Pancreas (tissue), 10 donors: ENCODE measurements at places on chromosomes 6 and 20.

GRCh38 chr6:29563435-29563965 is 4.0 kb upstream of the UBD start:
- DNase-seq = no peak

DNA sequence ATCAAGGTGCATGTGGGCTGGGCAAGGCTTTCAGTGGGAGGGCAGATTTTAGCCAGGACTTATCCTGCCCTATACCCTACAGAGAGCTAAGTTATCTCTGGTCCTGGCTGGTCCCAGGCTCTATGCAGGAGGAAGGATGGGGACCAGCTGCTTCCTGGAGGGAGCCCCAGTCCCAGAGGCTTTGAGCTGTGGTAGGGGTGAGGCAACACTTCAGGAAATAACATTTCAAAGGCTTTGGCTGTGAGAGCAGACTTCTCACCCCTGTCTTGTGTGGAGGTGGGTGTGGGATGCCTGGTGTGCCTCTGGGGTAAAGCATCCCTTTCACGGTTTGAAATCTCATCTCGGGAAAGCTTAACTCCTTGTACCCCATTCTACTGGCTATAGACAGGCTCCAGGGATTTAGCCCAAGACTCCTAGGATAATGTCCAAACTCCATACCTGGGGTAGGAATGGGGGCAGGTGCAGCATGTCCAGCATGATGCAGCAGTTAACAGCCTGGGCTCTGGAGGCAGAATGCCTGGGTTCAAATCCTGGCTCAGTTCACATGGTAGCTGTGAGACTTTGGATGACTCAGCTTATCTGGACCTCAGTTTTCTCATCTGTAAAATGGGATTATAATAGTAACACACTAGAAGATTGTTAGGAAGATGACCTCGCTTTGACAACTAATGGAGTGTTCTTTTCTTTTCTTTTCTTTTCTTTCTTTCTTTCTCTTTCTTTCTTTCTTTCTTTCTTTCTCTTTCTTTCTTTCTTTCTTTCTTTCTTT is 27.5 kb upstream of the SIRPA start:
- no peak for DNase-seq

GRCh38 chr6:131161987-131162386 is 26.7 kb downstream of the AKAP7 start:
- DNase-seq = no peak

DNA sequence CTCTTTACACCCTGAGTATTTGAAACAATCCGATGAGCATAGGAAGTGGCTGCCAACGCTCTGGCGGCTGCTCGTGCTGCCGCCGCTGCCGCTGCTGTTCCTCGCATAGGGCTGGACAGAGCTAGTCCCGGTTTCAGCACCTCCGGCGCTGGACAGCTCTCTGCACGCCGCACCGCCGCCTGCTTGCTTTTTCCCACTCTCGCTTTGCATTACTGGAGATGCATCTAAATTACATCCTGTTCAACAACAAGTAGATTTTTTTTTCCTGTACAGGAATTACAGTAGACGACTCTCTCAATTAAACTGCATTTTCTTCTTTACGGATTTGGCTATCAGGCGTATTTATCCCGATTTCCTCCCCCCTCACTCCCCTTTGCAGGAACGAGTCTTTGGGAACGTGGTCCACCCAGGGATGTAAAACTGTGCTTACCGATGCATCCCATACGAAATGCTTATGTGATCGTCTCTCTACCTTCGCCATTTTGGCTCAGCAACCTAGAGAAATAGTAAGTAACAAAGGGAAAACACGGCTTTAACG is 563.8 kb downstream of the LMBRD1 start:
- peak; percentile 86 for DNase-seq

GRCh38 chr6:135183002-135183531 is 2.0 kb downstream of the MYB start:
- peak; percentile 60 for DNase-seq

GRCh38 chr20:539848-540247 is 3.7 kb downstream of the CSNK2A1 start:
- DNase-seq = no peak

DNA sequence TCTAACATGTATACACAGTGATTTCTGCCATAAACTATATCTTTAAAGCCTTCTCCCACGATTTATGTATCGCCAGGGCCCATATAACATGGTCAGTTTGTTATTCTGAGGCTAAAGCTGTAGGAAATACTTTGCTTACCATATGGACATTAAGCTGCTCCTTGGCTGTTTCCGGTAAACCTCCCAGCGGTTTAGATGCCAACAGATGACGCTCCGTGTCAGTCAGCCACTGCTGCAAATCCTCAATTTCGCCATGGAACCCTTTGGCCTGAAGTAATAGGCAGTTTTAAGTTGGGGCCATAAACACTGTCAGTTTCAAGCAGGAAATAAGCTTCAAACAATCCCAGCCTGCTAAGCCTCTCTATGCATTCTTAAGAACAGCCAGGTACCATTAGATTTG is 145.4 kb downstream of the DST start:
- no peak for DNase-seq

GRCh38 chr6:167778497-167779128 is 48.1 kb upstream of the AFDN start:
- peak; percentile 48 for DNase-seq

DNA sequence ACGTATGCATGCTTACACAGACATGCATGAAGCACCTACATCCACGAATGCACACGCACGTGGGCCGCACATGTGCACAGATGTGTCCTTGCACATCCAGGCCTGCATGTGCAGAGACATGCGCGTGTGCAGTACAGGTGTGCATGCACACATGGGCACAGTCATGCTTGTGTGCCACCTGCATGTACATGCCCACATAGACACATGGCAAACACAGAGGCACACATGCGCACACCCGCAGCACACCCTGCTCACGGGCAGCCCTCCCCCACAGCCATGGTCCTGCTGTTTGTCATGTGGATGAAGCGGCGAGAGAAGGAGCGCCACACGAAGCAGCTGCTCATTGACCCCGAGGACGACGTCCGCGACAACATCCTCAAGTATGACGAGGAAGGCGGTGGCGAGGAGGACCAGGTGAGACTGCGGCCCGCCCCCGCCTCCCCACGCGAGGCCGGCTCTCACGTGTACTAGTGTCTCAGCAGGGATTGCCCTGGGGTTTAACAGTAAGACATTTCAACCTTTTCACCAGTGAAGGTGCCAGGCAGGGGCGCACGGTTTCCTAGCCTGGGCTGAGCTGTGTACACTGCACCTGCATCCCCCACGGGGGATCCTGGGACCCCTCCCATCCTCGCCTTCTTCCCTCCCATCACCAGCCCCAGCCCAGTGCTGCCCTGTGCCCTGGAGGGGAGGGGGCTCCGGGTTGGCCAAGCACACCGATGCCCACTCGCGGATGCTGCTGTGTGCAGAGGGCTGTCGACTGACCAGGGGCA is 132.8 kb downstream of the TAF4 start:
- no peak for DNase-seq

DNA sequence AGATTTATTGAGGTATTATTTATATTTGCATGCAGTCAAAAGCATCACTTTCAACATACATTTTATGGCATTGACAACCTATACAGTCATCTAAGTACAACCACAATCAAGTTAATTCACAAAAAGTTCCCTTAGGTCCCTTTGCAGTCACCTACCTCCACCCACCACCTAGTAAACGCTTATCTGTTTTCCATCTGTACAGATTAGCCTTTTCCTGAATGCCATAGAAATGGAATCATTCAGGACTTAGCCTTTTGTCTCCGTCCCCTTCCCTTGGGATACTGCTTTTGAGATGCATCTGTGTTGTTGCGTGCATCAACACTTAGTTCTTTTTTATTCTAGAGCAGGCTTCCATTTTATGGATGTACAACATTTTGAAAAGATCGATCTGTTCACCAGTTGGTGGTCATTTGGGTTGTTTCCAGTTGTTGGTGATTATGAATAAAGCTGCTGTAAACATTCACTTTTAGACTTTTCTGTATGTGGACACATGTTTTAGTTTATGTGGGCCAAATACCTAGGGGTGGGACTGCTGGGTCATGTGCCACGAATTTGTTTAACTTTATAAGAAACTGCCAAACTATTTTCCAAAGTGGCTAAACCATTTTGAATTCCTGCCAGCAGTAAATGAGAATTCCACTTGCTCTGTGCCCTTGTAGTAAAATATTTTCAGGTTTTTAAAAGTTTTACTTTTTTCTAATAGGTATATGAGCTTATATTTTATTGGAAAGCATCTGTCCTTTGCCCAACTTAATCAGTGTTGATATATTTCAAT is 17.6 kb upstream of the IFNGR1 start:
- no peak for DNase-seq

GRCh38 chr6:81093051-81093450 is 659.4 kb downstream of the TENT5A start:
- no peak for DNase-seq

GRCh38 chr6:128305976-128306375 is 214.4 kb downstream of the PTPRK start:
- DNase-seq = no peak

DNA sequence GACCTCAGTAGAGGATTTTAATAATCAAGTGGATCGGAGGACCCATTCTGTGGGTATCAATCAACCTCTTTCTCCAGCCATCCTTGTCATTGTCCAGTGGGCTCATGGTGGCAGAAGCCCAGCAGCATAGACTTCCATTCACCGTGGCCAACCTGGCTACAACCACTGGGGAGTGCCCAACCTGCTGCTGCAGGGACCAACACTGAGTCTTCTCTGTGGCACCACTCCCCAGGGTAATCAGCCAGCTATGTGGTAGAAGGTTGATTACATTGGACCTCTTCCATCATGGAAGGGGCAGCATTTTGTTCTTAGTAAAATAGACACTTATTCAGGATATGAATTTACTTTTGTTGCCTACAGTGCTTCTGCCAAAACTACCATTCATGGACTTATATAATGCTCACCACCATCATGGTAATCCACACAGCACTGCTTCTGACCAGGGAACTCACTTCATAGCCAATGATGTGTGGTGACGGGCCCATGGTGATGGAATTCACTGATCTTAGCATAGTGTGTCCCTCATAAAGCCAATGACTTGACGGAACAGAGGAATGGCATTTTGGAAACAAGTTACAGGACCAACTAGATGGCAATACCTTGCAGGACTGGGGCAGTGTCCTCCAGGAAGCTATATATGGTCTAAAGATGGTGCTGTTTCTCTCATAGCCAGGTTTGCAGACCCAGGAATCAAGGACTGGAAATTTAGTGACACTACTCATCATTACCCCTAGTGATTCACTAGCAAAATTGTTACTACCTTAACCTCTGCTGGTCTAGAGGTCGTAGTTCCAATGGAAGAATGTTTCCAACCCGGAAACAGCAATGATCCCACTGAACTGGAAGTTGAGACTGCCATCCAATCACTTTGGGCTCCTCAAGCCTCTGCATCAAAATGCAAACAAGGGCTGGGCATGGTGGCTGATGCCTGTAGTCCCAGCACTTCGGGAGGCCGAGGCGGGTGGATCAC is 7.6 kb downstream of the CD24 start:
- DNase-seq = peak; percentile 70

- no peak for DNase-seq
Observed at GRCh38 chr20:19264191-19264590, 51.7 kb downstream of the SLC24A3 start.

DNA sequence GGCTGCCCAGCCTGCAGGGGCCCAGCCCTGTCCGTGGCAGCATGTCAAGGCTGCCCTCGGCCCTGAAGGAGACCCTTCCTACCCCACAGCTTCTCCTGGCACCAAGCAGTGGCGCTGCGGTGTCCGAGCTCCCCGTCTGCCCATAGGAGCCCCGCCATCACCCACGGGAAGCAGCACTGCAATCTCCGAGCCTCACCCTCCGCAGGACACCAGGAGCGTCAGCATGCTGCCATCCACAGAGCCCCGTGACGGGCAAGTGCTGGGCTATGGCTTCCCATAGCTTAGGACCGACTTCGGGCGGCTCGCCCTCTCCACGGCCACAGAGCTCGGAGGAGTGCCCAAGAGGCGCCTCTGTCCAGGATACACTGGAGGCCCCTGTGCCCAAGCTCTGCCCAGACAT is 25.1 kb downstream of the YTHDF1 start:
- no peak for DNase-seq

DNA sequence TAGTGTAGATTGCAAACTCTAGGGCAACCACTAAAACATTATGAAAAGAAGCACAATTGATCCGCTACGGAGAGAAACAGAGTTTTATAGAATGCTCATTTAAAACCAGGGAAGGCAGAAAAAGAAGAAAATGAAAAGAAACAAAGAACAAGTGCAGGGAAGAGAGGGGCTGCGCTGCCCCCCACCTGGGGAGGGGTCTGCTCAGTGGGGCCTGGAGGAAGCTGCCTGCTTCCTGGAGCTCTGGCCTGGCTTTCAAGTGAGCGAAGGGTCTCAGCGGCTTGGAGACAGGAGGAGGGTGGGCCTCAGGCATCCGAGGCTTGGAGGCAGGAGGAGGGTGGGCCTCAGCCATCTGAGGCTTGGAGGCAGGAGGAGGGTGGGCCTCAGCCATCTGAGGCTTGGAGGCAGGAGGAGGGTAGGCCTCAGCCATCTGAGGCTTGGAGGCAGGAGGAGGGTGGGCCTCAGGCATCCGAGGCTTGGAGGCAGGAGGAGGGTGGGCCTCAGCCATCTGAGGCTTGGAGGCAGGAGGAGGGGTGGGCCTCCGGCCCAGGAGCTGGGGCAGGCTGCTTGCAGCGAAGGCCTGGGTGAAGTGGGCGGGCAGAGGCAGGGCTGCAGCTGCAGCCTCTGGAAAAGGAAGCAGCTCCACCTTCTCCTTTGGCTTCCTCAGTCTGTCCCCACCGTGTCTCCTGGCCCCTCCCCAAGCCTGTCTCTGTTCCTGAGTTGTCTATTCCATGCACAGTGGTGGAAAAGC is 406.3 kb downstream of the TAF4 start:
- no peak for DNase-seq

DNA sequence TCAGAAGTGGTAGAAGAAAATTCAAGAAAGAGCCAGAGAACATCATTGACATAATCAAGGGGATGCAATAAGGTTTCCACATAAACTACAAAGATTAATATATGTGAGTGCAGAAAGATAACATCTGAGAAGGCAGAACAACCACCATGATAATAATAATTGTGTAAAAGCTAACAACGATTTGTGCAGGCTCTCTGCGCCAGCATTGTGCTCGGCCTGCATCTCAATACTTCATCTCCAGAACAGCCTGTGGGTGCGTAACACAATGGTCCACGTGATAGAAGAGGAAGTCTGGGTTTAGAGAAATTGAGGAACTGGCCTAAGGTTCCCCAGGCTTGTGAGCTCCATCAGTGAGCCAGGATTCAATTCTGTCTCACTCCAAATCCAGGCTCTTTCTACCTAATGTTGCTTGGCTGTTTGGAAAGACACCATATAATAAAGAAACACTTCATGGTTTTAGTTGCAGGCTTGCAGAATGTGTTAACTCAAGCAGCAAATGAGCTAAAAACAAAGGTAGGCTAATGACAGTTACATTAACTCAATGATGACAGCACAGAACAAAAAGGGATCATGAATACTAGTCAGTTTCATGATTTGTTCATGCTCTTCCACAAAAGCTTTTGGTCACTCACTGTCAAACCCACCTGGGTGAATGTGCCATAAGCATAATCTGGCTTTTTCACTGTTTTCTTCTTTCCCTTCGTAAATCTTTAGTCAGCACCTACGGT is 71.2 kb downstream of the LY86 start:
- no peak for DNase-seq

DNA sequence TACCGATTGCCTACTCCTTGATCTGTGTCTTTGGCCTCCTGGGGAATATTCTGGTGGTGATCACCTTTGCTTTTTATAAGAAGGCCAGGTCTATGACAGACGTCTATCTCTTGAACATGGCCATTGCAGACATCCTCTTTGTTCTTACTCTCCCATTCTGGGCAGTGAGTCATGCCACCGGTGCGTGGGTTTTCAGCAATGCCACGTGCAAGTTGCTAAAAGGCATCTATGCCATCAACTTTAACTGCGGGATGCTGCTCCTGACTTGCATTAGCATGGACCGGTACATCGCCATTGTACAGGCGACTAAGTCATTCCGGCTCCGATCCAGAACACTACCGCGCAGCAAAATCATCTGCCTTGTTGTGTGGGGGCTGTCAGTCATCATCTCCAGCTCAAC is 13.5 kb downstream of the CCR6 start:
- DNase-seq = no peak
